Colonic mucosa (tissue), 4 donors: ENCODE measurements at places on chromosomes 5 and 9. TPM values are rescaled to one million over a fixed set of nuclear protein-coding genes. Genes with fewer than 3 reads are reported as not detected.
A peak's percentile ranks its signal among the peaks of the same experiment; 100 is the strongest.

GRCh38 chr5:103393101-103393754, 134.7 kb downstream of the MACIR start:
- no peak for DNase-seq

- DNase-seq: no peak
Observed at GRCh38 chr5:154788212-154788611, 33.0 kb downstream of the LARP1 start.

- no peak for DNase-seq
Observed at GRCh38 chr9:105967797-105968196, 273.5 kb downstream of the TMEM38B start.

GRCh38 chr9:29214690-29215253, 1641.5 kb upstream of the C9orf72 start:
- DNase-seq: peak; percentile 14

AGPAT2 gene
- total RNA-seq: 197 TPM

DNA sequence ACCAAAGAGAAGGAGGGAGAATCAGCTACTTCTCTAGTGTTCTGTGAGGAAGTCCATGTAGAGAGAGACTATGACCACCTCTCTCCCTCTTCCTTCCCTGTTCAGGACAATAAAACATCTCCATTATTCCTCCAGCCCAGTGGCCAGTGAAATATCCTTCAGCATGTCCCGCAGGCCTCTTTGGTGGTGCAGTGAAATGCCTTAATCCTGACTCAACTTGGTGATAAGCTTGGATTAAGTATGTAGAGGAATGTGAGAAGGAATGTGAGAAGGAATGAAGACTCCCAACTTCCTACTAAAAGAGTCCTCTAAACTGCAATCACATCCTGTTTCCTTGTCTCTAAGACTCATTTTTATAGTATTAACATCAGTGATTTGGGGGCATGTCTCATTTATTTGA, 167.3 kb downstream of the TRPM3 start:
- no peak for DNase-seq

PAPPA gene
- total RNA-seq: 1.2 TPM

LIX1 gene
- total RNA-seq: 0.61 TPM

- no peak for DNase-seq
Observed at GRCh38 chr9:18855656-18856055, 177.4 kb downstream of the SAXO1 start.

DNA sequence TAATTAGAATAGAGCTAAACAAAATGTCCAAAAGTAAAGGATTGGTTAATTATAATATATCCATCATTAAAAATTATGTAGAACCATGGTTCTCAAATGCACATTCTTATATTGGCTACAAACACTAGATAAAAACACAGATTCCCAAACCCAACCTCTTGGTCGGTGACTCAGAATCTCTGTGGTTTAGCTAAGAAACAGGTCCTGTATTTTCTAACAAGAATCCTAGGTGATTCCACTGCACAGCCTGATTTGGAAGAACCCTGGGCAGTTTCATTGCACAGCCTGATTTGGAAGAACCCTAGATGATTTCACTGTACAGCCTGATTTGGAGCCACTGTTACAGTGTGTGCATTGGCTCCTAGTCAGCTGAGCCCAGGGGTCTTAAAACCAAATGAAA, 67.9 kb downstream of the KIAA1958 start:
- DNase-seq: no peak

DNA sequence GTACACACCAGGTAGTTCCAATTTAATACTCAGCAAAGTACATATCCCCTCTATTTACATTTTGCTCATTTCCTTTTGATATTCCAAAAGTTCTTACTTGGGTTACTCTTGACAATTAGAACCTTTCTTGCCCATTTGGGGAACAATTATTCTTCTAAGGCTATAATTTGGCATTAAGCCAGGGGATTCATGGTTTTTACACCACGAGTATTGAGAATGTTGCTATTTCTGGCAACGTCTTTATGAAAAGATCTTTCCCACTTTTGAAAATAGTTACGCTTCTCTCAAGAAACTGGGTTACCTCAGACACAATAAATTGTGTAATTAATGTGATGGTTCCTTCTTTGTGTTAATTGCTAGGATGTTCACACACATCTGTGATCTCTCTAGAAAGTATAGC, 11.5 kb upstream of the CAAP1 start:
- no peak for DNase-seq

DNA sequence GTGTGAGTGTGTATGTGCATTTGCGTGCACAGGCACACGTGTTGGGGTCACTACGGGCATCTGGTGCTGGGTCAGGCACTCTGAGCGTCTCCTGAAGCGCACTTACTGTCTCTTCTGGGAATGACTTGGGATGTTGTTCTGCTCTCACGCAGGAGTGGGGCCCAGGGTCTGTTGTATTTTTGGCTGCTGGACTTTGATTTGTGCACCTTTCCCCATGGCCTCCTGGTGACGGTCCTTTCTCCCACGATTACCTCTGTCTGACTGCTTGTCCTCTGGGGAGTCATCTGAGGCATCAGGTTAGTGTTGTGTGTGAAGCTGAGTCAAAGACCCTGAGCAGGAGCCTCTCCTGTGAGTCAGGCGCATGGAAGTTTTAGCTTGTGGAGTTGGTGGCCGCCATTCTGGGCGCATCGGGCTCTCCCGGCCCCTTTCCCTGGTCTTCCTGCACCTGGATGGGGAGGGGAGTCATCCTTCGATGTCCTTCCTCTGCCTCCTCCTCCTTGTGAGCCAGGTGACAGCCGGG, 62.1 kb downstream of the RXRA start:
- no peak for DNase-seq

DNA sequence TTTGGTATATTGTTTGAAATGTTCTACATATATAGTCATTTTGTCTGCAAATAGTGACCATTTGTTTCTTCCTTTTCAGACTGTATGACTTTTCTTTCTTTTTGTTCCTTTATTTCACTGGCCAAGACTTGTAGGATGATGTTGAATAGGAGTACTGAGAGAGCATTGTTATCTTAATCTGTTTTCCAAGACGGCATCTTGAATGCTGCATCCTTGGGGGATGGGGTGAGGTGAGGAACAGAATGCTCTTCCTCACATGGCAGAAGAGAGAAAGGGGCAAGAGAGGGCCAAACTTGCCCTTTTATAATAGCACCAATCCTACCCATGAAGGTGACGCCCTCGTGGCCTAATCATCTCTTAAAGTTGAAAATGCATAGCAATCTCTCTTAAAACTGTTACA, 3.7 kb upstream of the ZNF510 start:
- DNase-seq: no peak

DNA sequence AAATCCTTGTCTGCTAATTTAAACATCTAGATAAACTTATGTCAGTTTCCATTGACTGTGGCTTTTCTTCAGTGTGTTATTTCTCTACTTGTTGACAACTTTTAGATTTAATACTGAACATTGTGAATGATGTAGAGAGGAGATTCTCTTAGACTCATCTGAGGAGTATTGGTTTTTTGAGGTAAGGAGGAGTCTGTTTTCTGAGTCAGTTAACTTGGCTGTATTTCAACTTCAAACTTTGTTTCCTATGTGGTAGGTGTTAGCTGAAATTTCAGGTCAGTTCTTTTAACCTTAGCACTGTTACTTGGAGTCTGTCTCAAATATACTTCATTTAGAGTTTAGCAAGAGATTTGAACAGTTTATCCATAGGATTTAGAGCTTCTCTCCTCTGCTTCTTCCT, 67.9 kb downstream of the XRCC4 start:
- DNase-seq: no peak

- no peak for DNase-seq
Observed at GRCh38 chr5:40333459-40334241, 346.1 kb upstream of the PTGER4 start.

GRCh38 chr5:82793808-82794419, 283.3 kb downstream of the TMEM167A start:
- DNase-seq: peak; percentile 51

DNA sequence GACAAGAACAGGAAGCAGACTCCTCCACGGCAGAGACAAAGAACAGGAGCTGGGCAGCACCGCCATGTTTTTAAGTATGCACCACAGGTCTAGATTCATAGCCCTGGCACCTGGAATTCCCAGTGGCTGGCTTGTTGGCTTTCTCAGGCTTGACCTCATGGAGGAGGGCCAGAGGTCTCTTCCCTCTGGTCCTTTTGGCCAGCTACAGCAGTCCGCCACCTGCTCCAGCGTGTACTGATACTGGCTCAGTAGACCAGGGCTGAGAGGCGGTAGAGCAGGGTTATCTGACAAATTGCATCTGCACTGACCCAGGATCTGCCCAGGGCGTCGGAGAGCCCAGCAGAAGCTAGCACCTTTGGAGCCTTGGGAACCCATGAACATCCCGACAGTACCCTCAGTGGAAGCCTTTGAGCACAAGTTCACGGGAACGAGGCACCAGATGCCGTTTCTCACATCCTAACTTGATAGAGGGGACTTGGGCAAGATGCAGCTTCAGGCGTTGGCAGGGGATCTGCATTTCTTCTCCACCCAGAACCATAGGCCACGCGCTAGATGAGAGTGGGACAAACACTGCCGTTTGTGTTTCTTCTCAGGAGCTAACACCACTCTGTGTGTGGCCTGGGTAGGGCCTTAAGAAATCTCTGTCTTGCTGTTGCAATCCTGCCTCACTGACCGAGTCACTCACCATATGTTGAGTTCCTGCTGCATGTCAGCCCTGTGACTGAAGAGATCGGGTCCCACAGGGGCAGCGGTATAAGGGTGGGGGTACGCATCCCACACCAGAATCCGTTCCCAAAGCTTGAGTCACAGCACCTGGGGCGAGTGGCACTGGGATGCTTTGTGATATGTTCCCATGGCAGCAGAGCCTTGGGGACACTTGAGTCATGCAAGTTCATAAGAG, 90.3 kb upstream of the OTULINL start:
- no peak for DNase-seq

DNA sequence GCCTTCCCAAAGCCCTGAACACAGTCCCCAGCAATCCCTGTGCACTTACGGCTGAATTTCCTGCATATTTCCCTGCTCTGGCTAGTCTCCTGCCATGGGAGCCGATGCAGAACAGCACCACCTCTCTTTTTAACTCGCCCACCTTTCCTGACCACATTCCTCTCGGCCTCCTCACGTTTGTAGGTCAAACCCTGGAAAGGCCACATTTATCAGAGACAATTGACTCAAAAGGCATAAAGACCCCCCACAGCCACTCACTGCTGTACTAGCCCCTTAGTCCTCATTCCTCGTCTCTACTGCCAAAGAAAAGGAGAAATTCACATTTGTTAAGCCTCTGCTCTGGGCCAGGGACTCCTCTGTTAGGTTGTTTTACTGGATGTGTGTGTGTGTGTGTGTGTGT, 43.6 kb downstream of the ENC1 start:
- no peak for DNase-seq

IFNA7 gene
- not detected for total RNA-seq

IRF1 gene
- total RNA-seq: 59.7 TPM

SLC4A9 gene
- 0.42 TPM for total RNA-seq

DNA sequence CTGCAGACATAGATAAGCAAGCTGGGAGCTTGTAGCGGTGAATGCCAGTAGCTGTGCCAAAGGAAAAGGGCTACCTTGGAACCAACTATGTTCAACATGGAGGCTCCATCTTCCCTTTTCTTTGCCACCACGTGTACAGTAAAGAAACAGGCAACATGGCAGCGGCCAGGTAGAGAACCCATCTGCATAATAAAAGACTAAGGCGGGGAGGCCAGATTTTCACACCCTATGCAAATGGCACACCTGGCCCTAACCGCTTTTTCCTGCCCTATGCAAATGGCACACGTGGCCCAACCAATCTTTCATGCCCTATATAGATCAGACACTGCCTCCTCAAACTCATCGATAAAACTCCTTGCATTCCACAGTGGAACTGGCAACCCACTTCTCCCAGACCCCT, 477.5 kb upstream of the EDIL3 start:
- DNase-seq: no peak

DNA sequence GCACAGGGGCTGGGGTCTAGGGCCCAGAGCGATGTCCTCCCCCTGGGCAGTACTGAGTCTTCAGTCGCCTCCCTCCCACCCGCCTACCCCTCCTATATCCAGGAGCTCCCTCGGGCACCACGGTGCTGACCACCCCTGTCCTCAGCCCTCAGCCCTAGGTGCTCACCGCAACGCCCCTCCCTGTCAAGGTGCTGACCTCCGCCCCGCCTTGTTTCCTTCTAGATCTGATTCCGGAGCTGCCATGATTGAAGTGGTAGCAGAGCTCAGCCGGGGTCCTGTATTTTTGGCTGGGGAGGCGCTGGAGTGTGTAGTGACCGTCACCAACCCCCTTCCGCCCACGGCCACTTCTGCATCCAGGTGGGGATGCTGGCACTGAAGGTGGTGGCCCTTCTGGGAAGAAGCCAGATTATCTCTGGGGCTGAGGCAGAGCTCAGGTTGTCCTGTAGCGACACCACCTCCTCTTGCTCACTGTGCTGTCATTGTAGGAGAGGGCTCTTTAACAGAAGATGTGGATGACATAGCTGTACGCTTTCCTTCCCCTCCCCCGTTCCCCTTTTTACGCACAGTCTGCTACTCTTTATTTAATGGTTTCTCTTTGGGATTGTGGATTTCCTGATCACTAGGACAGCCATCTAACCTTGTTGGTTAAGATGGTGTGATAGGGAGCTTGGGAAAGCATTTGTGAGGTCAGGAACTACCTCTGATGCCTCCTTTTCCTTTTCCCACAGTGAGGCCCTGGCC, 598 bp downstream of the RGP1 start:
- peak; percentile 80 for DNase-seq
